Activated CD8-positive, alpha-beta memory T cell treated with anti-CD3 and anti-CD28 coated beads for 48 hours (primary cell): ENCODE measurements at places on chromosomes 2 and 18.

GRCh38 chr2:36672199-36672598 is 24.3 kb upstream of the VIT start:
- no peak for DNase-seq

DNA sequence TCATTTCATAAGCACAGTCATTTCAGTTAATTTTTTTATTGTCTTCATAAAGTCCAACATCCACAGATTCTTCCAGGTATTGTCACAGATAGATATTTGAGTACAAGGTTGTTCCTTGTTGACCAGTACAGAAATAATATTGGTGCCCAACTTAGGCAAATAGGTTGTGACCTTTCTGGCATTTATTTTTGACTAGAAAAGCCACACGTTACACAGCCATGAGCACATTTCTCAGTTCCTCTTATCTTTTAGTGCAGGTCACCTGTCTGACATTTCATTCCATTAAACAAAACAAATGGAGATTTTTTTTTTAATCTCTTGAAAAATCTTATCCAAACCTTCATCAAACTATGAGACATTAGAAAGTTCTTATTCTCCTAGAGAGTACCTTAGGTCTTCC is 428.8 kb downstream of the ZNF521 start:
- DNase-seq, result no peak

DNA sequence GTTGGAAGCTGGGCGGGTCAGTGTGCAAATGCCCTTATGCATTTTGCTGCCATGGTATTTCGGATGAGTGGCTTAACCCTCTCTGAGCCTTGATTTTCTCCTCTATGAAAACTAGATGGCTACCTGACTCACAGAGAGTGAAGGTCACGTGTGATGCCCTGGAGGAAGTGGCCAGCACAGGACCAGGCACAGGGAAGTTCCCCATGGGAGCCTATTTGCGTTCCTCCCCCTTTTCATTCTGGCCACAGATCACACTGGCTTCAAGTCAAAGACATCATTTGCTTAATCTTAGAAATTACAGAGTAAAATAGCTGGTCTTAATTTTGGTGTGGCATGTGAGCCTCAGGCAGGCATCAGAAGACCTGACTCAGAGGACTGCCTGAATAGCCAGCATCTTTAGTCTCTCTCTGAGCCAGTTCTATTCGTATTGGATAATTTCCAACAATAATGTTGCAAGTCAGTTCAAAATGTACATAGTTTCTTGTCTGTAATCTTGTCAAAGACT is 57.6 kb upstream of the CD302 start:
- DNase-seq, result no peak

GRCh38 chr18:57009844-57010243 is 137.0 kb upstream of the BOD1L2 start:
- no peak for DNase-seq

DNA sequence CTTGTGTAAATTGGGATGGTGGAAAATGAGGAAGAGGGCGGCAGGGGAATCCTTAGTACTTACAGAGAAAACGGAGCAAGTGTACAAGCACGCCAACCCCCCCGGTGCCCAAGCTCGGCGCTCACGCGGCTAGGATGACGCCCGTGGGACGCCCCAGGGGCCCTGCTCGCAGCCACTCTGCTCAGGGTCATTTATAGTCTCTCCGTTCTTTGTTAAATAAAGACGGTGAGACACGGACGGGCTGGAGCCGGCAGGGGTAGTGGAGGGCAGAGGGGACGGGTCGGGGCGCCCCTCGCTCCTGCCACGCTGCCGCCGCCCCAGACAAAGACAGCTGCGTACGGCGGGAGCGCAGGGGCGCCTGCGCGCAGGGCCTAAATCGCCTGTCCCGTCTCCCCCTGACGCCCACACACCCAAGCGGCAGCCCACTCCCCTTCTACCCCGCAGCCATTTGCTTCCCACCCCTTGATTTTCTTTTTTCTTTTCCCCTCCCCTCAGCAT is 37.8 kb downstream of the PCBP1 start:
- no peak for DNase-seq

GRCh38 chr2:48129293-48129950 is 223.1 kb upstream of the FBXO11 start:
- no peak for DNase-seq

GRCh38 chr2:19878268-19879046 is 23.3 kb downstream of the TTC32 start:
- no peak for DNase-seq

DNA sequence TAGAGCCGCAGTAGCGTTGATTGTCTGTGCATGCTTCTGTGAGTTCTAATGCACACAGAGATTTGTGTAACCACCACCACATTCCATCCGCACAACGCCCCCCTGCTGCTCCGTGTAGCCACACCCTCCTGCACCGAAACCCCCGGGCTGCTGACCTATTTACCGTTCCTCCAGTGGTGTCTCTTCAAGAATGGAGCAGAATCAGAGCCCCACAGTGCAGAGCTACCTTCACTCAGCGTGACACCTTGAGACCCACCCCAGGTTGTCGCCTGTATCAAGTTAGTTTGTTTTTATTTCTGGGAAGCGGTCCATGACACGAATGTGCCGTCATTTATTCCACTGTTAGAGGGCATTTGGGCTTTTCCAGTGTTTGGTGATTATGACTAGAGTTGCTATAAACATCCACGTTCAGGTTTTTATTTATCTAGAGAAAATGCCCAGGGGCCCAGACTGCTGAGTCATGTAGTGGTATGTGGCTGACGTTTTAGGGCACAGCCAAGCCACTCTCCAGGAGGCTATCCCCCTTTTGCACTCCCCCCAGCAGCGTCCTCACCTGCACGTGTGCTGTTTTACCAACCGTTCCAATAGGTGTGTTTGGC is 266.8 kb downstream of the NDUFA10 start:
- DNase-seq, result no peak
